ENCODE measurements at places on chromosomes 2 and 18.

DNA sequence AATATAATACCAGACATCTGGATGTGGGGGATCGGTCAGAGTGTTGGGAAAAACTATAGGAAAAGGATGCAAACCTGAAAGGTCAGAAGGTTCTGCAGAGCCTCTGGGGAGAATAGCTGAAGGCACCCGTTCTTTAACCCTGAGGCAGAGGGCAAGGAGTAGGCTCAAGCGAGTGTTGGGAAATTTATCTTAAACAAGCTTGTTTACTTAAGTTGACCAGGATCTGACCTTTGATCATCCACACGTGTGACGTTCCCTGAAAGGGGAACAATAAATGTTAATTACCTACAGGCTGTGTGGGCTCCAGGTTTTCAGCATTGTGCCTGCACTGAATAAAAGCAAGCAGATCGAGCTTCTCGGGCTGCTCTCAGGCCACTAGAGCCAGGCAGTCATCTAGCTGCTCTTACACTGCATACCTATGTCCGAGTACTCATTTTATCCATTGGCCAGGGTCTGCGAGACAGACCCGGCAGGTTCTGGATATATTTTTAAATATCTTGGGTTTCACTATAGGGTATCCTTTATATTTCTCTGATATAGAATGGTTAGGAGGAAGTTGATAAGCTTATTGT is 400.6 kb upstream of the CHST9 start:
- DNase-seq = no peak

DNA sequence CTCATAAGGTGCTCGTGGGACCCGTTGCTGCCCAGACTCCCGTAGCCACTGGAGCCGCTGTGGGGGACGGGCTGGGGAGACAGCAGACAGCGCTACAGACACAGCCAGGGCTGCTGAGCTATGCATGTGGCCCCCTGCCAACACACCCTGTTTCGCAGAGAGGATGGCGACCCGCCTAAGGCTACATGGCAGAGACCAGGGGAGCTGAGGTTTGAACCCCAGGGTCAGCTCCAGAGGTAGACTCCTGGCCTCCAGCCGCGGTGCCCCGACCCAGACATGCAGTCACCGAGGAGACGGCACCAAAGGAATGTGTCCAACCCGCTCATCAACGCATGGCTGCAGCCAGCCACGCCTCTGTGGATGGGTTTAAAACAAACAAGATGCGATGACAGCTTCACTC is 21.0 kb upstream of the HES6 start:
- no peak for DNase-seq

GRCh38 chr18:49811151-49811938 is 2.0 kb downstream of the ACAA2 start:
- no peak for DNase-seq

- no peak for DNase-seq
Observed at GRCh38 chr2:69979902-69980807, 18.7 kb upstream of the ASPRV1 start.

- no peak for DNase-seq
Observed at GRCh38 chr2:181904022-181904632, 12.6 kb downstream of the ITPRID2 start.

- DNase-seq = no peak
Observed at GRCh38 chr2:96254571-96254970, 11.2 kb downstream of the TMEM127 start.

GRCh38 chr2:206989311-206989710 is 50.0 kb downstream of the CPO start:
- DNase-seq = peak; percentile 6

DNA sequence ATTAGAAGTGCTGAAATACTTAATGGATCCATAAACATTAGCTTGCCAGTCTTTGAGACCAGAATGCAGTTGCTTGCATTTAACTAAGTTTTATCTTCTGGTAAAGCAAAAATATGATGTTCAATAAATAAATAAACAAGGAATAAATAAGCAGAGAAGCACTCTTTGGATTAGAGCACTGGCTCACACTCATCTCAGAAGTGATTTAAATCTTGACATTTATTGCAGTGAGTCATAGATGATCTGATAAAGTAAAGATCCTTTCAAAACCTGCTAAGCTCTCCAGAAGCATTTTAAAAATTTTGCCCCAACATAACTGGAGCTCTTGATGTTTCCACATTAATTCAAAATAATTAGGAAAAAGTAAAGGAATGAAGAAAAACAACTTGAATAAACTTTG is 66.8 kb downstream of the KYNU start:
- no peak for DNase-seq

- peak; percentile 53 for DNase-seq
Observed at GRCh38 chr2:127695491-127696472, 5.5 kb upstream of the SFT2D3 start.

DNA sequence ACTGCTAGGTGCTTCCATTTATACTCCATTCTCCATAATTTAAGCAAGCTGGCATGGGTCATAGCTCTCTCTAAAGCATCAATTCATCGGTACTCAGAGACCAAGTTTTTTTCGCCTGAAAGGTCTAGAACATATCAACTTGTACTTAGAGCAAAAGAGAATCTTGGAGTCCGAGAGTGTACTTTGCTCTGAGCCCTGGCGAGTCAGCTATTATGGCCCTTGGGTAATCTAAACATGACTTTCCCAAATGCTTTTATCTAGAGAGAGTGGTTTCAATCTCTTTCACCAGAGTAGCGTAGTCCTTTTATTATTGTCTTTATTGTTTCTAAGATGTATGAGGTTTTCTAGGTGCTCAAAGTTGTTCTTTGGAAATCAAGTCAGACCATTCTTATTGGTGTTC is 34.4 kb downstream of the MAIP1 start:
- DNase-seq = no peak

DNA sequence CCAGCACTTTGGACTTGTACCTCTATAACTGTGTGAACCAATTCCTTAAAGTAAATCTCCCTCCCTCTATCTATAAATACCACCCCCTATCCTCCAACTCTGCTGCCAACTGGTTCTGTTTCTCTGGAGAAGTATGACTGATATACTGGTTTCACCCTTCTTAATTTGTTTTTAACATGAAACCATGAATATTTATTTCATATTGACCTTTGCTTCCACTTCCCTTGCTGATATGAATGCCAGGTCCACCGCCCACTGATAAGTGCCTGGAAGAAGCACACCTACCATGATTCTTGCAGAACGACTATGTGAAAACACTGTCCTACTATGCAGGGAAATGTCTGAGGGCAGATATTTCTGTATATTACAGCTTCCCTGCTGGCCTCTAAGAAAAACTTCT is 131.6 kb downstream of the GAREM1 start:
- DNase-seq = no peak

DNA sequence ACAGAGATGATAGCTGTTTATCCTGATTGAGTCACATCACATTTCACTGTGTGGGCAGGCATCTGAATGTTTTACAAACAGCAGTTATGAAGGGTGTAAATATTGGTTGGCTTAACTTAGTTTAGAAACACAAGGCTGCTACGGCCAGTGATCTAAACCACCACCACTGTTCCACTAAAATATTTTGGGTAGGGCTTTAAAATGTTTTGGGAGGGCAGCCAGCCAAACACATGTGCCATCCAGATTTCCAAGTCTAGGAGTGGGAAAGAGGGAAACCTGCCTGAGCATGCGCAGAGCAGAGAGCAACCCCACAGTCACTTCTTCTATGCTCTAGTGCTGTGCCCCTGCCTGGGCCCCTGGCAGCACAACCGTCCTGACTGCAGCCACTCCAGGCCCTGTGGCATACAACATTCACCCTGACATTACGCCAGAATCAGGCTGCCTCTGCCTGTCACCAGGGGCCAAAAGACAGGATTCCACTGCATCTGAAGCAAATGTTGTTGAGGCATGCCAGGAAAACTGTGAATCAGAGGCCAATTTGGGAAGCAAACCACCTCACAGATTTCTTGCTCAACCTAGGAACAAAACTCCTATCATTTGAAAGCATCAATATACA is 74.8 kb upstream of the COL5A2 start:
- DNase-seq = no peak

- DNase-seq = peak; percentile 34
Observed at GRCh38 chr2:156321243-156321904, 11.1 kb downstream of the NR4A2 start.

GRCh38 chr2:95075440-95076132 is 46.0 kb downstream of the MRPS5 start:
- no peak for DNase-seq

DNA sequence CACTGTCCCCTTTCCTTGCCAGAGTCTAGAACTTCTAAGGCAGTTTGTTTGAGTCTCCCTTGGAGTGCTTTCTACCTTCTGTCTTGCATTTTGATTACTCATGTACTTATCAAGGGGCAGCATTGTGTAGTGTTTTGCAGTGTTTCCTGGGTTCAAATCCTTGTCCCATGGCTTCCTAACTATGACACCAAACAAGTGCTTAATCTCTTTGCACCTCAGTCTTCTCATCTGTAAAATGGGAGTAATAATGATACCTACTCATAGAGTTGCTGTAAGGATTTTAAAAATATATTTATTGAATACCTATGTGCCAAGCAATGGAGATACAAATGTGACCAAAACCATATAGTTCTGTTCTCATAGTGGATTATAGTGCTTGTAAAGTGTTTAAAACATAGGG is 105.5 kb upstream of the PKDCC start:
- no peak for DNase-seq

DNA sequence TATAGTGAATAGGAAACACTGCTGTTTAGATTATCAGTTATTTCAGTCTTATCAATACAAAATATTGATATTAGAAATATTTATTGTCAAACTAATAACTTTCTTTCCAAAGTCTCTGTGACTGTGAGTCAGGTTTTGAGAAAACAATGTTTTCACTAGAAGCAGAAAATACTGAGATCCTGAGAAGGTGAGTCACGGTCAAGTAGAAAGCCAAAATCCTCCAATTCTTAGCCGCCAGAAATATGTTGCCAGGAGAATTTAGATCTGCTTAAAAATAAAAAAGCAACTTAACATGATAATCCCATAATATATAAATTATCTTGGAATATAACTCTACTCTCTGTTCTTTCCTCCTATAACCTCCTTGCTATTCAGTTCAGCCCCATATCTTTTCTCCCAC is 181.9 kb upstream of the NRXN1 start:
- DNase-seq = no peak

DNA sequence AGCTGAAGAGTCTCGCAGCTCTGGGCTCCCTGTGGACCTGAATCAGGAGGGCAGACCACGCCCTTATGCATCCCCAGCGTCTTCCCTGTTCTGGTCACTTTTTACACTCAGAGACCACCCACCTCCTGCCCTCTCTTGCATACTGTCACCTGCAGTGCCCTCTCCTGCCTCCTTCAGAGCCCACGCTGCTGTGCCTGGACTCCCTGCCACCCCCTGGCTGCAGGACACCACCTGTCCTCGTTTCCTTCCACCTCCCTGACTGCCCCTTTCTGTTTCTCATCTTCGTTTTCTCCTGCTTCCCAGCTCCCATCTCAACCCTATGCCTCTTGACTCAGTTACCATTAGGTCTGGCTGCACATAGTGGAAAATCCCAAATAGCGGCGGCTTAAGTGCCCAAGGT is 9.2 kb upstream of the INHBB start:
- no peak for DNase-seq

DNA sequence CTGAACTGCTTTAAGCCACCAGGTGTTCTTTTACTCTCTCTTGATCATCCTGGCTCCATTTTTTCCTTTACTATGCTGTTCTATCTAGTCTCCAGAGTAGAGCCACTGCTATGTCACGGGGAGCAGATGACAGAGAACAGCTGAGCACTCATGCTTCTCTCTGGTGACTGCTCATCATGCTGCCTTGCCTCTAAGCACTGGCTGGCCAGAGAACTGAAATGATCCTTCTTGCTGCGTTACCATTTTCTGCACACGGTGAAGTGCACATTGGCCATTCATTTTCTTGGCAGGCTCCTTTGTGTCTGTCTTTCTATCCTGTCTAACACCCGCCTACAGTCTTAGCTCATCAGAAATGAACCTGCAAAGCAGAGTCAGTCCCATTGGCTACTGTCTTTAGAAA is 86.0 kb downstream of the KCTD1 start:
- no peak for DNase-seq

DNA sequence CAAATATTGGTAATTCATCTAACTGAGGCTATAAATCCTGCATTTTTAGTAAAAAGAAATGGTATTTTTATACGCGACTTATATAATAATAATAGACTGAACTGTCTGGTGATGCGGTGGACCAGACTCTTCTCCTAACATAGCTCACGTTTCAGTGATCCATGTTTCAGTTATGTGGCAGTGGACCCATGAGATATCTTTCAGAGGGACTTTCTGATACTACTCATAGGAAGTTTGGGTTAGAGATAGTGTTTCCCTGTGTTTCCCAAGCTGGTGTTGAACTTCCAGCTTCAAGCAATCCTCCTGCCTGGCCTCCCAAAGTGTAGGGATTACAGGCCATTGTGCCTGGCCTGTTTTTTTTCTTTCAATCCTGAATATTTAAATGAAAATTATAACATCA is 59.2 kb downstream of the KCTD1 start:
- DNase-seq = no peak

GRCh38 chr2:11435036-11435435 is 30.9 kb downstream of the E2F6 start:
- DNase-seq = no peak

- DNase-seq = no peak
Observed at GRCh38 chr2:88764850-88765153, 73.3 kb downstream of the RPIA start.

DNA sequence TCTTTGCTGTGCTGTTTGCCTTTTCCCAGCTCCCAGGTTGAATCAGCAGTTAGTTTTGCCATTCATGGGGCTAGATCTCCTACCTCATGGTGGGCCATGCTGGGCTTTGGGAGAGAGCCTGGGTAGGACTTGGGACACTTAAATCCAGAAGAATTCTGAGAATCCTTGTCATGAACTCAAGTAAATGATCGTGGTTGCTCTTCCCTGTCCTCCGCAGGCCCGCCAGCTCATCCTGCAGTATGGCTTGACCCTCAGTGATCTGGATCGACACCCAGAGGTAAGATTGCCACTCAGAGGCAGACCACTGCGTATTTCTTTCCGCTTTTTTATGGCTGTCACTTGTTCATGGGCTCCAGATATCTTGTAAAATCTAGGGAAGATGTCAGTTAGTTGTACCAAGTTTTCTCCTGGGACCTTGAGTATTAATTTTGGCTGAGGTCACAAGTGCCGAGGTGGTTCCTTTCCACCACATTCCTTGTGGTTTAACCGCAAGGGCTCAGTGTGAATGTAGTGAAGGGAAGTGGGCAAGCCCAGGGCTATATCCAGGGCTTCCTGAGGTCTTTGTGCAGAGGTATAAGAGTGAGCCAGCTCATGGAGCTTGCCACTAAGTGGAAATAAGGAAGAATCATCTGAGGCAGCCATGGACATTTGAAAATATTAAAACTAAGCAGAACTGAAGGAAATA is 37.7 kb downstream of the RPIA start:
- no peak for DNase-seq

- no peak for DNase-seq
Observed at GRCh38 chr18:39232490-39232889, 1666.9 kb upstream of the CELF4 start.

Data from stimulated activated CD4-positive, alpha-beta T cell treated with anti-CD3 and anti-CD28 coated beads, Interleukin-4, amount 100 ng/mL, for 4 hours (primary cell).